ENCODE measurements at places on chromosomes 12 and 14. TPM values are rescaled to one million over a fixed set of nuclear protein-coding genes. Genes with fewer than 3 reads are reported as not detected.

Gene SERPINA5
- total RNA-seq, result not detected

DNA sequence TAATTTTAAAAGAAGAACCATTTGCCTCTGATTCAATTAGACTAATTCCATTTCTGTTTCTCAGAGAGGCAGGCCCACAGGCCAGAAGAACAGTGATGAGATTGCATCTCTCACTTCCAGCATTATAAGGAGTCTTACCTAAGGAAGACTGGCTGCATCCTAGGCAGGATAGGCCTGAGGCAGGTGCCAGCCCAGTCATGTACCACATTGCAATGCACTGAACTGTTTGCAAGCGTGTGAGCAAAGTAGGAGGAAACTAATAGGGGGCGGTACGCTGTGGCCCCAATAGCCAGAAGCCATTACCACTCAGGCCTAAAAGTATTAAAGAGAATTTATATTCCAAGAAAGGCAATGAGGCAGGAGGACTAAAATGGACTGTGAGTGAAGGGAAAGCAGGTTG, 12.1 kb upstream of the CNIH1 start:
- DNase-seq, result no peak

- peak; percentile 93 for DNase-seq
Measured at GRCh38 chr12:4276524-4277204, 3.1 kb downstream of the CCND2 start.

Gene CDCA3
- total RNA-seq, result 125 TPM

GRCh38 chr12:75844985-75845384, 186.6 kb downstream of the PHLDA1 start:
- no peak for DNase-seq

DNA sequence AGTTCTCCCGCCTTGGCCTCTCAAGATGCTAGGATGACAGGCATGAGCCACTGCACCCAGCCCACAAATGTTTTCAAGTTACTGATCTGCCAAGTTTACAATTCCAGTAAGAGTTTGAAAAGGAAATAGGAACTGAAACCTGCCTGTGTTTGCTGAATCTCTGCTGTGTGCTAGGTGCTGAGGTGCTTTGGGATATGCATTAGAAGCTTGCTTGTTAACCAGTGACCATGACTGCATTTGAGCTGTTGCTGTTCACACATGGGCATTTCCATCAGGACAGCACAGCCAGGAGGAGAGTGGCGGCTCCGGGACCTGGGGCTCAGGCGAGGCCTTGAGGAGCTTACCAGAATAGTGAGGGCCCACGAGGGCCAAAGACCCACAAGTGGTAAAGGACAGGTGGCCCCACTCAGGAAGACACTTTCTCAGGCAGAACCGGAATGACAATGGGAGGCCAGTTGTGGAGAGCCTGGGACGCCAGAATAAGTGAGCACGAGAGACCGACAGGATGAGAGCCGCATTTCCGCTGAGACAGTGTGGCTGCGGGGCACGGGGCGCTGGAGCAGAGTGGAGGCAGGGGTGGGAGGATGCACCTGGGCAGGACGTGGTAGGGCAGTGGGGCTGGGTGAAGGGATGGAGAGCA, 54.5 kb upstream of the MMP17 start:
- DNase-seq, result no peak

GRCh38 chr14:100826391-100827100, 628 bp downstream of the MEG3 start:
- DNase-seq, result no peak

GRCh38 chr12:31245822-31246469, 80.0 kb downstream of the SINHCAF start:
- DNase-seq, result no peak
